RCC 7860 (cell line): ENCODE measurements at places on chromosomes 6 and 20.

- no peak for DNase-seq
These were observed 1.0 kb upstream of the LY6G6D start for GRCh38 chr6:31713991-31714684.

- no peak for DNase-seq
These were observed 43.7 kb upstream of the ADTRP start for GRCh38 chr6:11822346-11822745.

GRCh38 chr6:45789238-45789637 lies 226.4 kb downstream of the CLIC5 start:
- DNase-seq = no peak

GRCh38 chr20:9031991-9032390 lies 36.9 kb upstream of the PLCB4 start:
- DNase-seq = no peak

GRCh38 chr20:62759981-62760431 lies 36.3 kb upstream of the MRGBP start:
- DNase-seq = no peak

DNA sequence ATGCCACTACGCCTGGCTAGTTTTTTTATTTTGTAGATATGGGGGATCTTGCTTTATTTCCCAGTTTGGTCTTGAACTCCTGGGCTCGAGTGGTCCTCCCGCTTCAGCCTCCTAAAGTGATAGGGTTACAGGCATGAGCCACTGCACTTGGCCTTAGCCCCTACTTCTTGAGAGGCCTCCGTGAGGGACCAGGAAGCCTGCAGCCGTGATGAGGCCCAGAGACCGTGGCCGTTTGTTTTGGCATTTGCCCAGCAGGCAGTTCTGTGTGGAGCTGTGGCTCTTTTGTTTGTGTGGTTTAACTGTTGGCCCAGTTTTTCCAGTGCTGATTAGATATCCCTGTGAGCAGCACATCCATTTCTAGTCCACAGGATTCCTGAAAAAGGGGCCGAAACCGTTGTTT lies 39.8 kb downstream of the SRSF3 start:
- DNase-seq = peak; percentile 35

- DNase-seq = no peak
These were observed 44.6 kb downstream of the SUN5 start for GRCh38 chr20:32959351-32960221.

GRCh38 chr6:38154731-38155130 lies 335.2 kb downstream of the ZFAND3 start:
- no peak for DNase-seq

- DNase-seq = no peak
These were observed 39.9 kb upstream of the PRDM1 start for GRCh38 chr6:106046116-106046853.

DNA sequence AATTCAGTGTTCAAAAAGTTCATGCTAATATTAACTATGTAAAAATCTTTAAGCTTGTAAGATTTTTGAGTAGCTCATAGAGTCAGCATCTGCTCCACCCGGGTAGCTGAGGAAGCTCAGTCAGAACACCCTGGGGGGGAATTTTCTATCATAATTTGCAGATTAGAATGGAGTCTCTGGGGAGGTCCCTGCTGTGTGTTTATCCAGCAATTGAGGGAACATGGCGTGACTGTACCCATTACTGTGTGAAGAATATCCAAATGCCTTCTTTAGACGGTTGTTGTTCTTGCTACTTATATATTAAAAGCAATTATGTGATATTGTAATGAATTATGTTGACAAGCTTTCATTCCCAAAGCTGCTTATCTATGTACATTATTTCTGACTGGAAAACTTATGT lies 64.8 kb downstream of the AIG1 start:
- DNase-seq = peak; percentile 68

- no peak for DNase-seq
These were observed 69.9 kb downstream of the SYCP2L start for GRCh38 chr6:10956776-10957175.

DNA sequence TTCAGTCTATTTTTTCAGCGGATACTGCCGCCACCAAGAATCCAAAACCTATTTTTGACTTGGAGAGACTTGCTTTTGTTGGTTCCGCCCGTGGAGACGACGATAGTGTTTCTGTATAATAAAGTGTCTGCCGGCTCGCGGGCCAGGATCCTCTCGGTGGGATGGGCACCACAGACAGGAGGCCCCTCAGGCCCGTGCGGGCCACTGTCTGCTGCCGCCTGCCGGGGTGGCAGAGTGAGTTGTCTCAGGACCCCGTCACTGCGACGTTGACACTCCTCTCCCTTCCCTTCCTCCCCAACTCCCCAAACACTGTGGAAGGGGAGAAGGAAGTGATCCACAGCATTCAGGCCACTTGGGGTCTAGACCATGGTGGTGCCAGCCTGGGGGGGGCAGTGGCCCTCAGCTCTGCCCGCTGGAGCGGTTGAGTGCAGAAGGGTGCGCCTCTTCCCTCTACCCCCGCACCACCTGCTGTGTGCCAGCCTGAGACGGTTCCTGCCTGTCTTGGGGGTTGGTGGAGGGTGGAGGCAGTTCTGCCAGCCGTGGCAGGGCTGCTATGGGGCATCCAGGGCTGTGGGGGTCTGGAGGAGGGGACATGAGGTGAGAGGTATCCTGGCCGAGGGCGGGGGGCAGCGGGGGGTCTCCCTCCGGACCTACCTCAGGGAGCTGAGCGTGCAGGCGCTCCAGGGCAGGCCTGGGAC lies 17.5 kb downstream of the RBM38 start:
- no peak for DNase-seq

GRCh38 chr20:47493963-47494293 lies 7.8 kb upstream of the NCOA3 start:
- DNase-seq = no peak

- no peak for DNase-seq
These were observed 175.6 kb downstream of the PHACTR1 start for GRCh38 chr6:12892151-12892550.

DNA sequence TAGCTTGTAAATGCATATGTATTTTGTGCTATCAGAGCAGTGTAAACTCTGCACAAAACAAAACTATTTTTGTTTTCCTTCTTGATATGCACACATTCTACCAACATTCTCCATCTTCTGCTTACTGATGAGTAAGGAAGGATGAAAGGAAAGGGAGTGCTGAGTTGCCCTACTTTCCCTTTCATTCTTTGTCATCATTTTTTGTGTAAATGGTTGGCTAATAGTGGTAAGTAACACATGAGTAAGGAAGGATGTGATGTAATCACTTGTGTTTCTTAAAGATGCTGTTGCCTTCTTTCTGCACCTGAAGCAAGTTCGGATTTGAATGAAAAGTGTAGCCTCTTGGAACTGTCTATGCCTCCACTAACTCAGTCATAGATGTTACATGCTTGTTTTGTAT lies 4.6 kb upstream of the REV3L start:
- peak; percentile 33 for DNase-seq

DNA sequence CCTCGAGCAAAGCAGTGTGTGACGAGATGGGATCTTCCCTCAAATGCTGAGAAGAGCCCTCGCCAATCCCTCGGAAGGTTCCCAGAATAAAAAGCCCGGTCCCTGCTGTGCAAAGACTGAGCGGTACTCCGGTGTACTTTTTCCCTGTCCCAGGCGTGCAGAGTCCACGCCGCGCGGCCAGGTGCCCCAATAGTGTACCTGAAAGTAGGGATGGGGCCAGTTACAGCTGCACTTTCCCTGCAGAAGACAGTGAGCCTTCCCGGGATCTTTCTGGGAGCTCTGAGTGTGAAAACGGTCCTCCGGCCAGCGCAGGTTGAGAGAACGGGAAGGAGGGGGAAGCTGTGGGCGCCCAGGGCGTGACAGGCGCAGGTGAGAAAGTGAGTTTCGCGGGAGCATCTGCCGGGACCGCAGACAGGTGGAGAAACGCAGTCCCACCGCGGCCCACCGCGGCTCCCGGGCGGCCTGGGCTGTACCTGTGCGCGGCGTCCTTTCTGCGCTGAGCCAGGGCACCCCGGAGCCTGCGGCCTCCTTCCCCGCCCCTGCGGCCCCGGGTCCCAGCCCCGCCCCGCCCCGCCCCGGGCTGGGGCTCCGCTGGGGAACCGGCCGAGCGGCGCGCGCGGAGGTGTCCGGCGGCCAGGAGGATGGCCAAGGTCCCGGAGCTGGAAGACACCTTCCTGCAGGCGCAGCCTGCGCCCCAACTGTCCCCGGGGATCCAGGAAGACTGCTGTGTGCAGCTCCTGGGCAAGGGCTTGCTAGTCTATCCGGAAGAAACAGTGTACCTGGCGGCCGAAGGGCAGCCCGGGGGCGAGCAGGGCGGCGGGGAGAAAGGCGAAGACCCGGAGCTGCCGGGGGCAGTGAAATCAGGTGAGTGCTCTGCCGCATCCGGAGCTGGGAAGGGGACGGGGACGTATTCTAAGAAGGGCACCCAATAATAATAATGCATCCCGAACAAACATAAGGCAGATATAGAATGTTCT lies at the start of gene RFX6:
Gene RFX6 (plus strand): TSS at position 608 of the 977 bp plus-strand sequence. CDS start 34 bp downstream, at position 642.
- no peak for DNase-seq

DNA sequence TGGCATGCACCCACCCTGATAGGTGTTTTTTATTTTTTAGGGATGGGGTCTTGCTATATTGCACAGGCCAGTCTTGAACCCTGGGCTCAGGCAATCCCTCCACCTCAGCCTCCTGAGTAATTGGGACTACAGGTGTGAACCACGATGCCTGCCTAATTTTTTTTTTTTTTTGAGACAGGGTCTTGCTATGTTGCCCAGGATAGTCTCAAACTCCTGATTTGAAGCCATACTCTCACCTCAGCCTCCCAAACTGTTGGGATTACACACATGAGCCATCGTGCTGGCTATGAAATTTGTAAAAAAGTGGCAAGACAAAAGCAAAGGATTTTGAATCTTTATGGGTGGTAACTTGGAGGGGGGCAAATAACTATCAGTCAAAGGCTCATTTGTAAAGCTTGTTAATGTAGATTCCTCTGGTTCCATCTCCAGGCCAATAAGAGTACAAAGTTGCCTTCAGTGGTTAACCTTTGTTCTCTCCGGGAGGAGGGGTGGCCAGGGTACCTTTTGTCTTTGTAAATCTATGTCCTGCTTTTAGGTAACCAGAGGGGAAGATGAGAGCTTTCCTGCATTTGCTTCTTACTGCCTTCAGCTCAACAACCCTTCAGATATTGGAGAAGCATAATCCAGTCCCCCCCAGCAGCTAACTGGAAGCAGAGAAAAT lies 372.0 kb upstream of the JARID2 start:
- no peak for DNase-seq

DNA sequence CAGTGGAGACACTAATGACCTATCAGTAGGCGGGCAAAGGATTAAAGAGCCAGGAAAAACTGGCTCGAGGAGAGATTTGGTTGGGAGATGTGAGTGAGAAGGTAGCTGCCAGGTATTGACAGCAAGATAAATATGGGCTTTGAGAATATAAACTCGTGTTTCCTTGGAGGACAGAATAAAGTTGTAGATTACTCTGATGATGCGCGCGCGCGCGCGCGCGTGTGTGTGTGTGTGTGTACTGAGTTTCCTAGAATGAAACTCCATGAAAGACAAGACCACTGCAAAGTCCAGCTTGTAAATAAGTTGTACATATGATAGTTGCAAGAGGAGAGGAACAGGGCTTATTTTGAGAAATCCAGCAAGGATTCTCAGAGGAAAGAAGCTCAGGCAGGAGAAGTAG lies 13.3 kb upstream of the TREM2 start:
- no peak for DNase-seq

- no peak for DNase-seq
These were observed 25.5 kb downstream of the NPEPL1 start for GRCh38 chr20:58718121-58718563.

DNA sequence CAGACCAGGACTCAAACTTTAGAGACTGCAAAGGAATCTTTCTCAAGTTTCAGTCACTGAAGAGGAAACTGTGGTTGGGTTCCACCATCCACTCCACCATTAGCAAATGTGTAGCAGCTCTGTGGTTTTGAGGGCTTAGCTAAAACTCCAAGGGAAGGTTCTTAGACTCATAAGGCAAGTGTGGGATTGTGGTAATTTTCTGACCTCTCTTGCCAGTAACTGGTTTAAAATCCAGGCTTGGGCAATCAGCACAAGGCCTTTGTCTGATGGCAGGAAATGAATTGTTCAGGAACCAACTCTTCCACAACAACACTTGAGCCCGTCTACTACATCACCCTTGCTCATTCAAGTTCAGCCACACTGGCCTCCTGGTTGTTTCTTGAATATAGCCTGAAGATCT lies 68.6 kb upstream of the FBXL4 start:
- peak; percentile 88 for DNase-seq

DNA sequence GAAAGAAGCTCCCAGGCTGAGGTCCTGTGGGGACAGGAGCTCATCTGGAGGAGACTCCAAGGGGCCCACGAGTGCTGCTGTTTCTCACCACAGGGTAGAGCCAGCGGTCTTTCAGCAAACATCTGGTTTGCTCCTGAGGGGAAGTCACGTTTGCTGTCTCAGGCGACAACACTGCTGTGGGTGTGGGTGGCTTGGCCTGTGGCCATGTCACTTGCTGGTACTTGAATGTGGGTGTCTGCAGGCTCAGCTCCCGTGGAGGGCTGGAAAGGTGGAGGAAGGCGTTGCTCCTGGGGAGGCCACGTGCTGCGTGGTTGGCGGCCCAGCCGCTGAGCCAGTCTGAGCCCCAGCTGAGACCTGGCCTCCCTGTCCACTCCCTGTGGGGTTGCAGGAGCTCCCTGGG lies 52.8 kb upstream of the MPC1 start:
- no peak for DNase-seq
